ENCODE measurements at places on chromosomes 6 and 20. TPM values are rescaled to one million over a fixed set of nuclear protein-coding genes. Genes with fewer than 3 reads are reported as not detected.

FOXP4 gene
- 3.6 TPM for total RNA-seq

SPATS1 gene
- not detected for total RNA-seq

SLC22A2 gene
- not detected for total RNA-seq

DNA sequence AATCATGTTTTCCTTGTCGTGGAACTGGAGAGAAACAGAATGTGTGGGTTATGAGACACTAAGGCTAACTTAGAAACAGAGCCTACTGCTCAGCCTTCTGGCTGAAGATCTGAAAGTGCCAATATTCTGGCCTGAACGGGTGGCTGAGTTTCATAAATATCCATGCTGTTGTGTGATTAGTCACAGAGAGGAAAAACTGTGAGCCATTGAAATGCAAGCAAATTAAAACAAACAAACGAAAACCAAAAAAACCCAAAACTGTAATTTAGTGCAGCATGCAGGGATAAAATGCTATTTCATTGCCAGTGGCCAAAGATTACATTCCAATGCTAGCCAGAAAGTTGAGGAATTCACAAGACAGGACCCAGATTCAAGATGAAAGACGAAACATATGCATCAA lies 315.1 kb downstream of the UBE3D start:
- H3K4me1 ChIP-seq = no peaks in the 10 kb centered on the region
- no peaks in the 10 kb centered on the region for H3K36me3 ChIP-seq
- DNase-seq = no peak
- H3K27me3 ChIP-seq = no peaks in the 10 kb centered on the region
- no peak overlapping the region for H3K4me3 ChIP-seq

DNA sequence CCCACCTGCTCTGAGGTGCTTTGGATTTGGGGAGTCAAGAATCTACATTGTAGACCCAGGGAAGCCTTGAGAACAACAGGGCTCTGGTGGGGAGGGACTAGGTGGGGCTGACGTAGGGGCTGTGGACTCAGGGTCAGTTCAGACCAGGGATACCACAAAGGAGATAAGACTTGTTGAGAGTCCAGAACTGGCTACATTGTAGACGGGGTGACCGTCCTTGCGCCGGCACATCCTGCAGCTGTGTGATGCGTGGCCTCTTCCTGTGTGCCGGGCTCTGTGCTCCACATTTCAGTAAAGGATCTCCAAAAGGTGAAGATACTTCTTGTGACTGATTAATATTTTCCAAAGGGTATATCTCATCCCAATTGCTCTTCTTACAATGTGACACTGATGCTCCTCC lies 9.8 kb upstream of the TLDC2 start:
- peaks cover 2% of the 10 kb centered on the region for H3K36me3 ChIP-seq
- no peak overlapping the region for H3K27ac ChIP-seq
- H3K4me1 ChIP-seq = peaks cover 20% of the 10 kb centered on the region
- no peaks in the 10 kb centered on the region for H3K27me3 ChIP-seq

DNA sequence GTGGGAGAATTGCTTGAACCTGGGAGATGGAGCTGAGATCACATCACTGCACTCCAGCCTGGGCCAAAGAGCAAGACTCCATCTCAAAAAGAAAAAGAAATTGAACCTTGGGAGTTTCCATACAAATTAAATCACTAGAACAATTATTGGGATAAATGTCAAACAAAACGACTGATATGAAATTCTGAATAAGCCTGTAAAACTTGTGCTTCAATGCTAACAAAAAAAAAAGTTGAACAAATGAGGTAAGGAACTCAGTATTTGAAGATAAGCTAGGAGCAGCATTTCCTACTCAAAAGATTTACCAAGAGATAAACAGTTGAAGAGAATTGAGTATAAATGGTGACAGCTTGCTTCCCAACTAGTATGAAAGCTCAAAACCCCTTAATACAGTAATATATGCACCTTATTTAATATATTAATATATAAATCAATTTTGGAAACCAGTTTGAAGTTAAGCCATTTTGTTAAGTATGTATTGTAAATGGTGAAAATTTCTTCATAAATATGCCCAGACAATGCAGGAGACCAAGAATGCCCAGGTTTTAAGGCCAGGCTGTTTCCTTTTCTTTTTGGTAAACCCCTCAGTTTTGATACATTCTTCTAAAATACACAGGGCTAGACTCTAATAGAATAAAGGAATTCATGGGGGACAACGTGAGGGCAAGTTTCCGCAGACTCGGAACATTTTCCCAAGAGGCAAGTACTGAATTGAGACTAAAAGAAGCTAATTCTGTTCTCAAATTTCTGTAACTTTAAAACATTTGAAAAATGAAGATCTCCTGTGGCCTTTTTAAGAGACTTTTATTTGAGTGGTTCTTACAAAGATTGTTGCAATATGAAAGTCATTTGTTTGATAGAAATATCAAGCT lies 3.9 kb downstream of the ROMO1 start:
- DNase-seq = no peak
- peaks cover 49% of the 10 kb centered on the region for H3K36me3 ChIP-seq
- peaks cover 27% of the 10 kb centered on the region for H3K4me1 ChIP-seq
- H3K27me3 ChIP-seq = no peaks in the 10 kb centered on the region
- H3K27ac ChIP-seq = no peak overlapping the region

GRCh38 chr20:36895036-36895435 lies 19.1 kb downstream of the TLDC2 start:
- DNase-seq = no peak
- H3K36me3 ChIP-seq = peaks cover 3% of the 10 kb centered on the region
- peaks cover 3% of the 10 kb centered on the region for H3K4me1 ChIP-seq
- no peak overlapping the region for H3K27ac ChIP-seq
- no peaks in the 10 kb centered on the region for H3K27me3 ChIP-seq

DNA sequence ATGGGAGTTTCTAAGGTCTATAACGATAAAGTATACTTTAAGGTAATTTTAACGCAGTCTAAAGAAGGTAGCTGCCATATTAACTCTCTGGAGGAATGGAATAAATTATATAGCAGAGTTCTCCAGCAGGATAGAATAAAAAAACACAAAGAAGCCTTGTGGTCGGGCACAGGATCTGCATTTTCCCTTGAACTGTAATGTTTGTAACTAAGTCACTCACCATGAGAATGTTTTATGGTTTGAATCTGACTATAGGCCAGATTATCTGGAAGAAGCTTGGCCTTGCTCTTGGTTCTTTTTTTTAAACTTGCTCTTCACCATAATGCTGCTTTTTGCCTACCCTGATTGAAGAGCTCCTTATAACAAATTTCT lies 238.8 kb upstream of the NOX3 start:
- H3K4me3 ChIP-seq = no peak overlapping the region
- no peaks in the 10 kb centered on the region for H3K4me1 ChIP-seq
- no peaks in the 10 kb centered on the region for H3K27me3 ChIP-seq

DNA sequence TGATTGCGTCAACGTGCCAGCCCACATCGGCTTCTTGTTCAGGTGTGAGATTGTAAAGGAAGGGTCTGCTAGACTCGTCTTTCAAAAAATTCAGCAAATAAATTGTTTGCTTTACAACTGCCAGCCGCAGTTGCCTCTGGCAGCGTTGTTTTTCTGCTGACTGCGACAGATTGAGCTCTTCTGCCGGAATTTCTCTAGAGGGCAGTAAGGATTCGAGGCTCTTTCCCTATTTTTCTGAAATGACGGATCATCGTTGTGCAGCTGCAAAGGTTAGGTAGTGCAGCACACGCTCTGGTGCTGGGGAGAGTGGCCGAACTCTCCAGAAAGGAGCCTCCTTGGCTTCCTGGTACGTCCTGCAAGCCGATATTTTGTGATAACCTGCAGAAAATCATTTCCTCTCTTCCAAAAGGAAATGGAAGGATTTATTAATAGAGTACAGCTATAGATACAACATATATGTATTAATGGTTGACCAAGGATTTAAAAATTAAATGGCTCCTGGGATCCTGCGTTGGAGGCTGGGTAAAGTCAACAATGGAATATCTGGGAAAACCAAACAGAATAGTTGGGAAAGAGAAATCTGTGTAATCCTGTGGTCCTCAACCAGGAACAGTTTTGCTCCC lies 121.9 kb upstream of the ZFP64 start:
- no peak for DNase-seq
- no peak overlapping the region for H3K4me3 ChIP-seq
- no peaks in the 10 kb centered on the region for H3K36me3 ChIP-seq
- no peak overlapping the region for H3K27ac ChIP-seq

DNA sequence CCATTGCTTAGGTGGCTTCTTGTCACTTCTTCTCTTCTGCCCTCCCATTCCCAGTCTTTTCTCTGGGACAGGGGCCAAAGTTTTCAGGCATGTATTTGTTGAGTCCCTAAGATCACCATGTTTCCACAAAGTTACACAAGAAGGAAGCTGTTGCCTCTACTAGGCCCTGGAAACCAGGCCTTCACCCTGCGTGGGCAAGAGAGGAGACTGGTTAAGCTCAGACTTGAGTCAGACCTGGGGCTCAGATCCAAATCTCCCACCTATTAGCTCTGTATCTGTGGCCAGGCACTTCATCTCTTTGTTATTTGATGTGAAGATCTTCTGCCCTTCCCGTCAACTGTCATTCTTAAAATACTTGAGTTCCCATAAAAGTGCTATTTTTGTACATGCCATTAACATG lies 154.6 kb downstream of the SASH1 start:
- no peaks in the 10 kb centered on the region for H3K36me3 ChIP-seq
- DNase-seq = no peak
- H3K4me3 ChIP-seq = no peak overlapping the region
- H3K4me1 ChIP-seq = no peaks in the 10 kb centered on the region
- H3K27me3 ChIP-seq = no peaks in the 10 kb centered on the region

DNA sequence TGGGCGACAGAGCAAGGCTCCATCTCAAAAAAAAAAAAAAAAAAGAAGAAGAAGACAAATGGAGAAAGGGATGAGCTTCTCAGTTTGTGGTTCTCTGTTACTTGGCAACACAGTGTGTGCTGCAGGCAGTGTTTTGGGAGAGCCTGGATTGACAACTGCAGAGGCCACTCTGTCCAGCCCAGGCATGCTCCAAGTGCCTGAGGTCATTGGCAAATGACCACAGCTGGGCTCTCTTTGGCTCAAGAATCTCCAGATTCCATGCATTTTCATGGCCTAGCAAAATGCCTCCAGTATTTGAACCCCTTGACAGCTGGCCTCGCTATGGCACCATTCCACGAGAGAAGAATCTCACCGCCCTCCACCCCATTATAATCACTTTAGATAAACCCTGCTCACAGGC lies 126.2 kb downstream of the ANKRD60 start:
- H3K27me3 ChIP-seq = no peaks in the 10 kb centered on the region
- no peak overlapping the region for H3K27ac ChIP-seq
- no peaks in the 10 kb centered on the region for H3K36me3 ChIP-seq
- no peak for DNase-seq
- no peak overlapping the region for H3K4me3 ChIP-seq

DNA sequence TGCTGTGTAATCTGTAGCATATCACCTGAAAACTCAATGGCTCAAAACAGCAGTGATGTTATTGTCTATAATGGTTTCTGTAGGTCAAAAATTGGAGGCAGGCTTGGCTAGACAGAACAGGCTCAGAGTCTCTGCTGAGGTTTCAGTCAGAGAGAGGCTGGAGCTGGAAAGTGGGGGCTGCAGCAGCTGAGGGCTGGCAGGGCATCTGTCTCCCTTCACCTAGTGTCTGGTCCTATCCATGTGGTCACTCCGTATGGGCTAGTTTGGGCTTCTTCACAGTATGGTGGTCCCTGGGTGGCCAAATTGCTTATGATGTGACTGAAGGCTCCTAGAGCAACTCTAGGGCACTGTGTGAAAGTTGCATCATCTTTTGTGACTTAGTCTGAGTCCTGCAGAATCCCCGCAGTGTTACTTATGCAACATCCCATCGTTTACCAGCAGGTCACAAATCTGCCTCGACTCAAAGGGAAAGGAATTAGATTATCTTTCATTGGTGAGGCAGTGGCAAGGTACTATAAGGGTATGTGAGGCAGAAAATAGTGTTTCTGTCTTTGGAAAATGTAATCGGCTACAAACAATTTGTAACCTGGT lies 497.0 kb downstream of the EPHA7 start:
- no peaks in the 10 kb centered on the region for H3K4me1 ChIP-seq
- no peaks in the 10 kb centered on the region for H3K36me3 ChIP-seq
- H3K27me3 ChIP-seq = no peaks in the 10 kb centered on the region
- no peak overlapping the region for H3K27ac ChIP-seq

- H3K4me3 ChIP-seq = no peak overlapping the region
- no peaks in the 10 kb centered on the region for H3K36me3 ChIP-seq
- no peak for DNase-seq
These were observed 112.8 kb downstream of the ARHGAP18 start for GRCh38 chr6:129597023-129597713.

Data from Karpas-422 (cell line).